Uterus (tissue), 4 donors: ENCODE measurements at places on chromosomes 4 and X. TPM values are rescaled to one million over a fixed set of nuclear protein-coding genes. Genes with fewer than 3 reads are reported as not detected.

The PRR32 gene
- not detected for total RNA-seq

DNA sequence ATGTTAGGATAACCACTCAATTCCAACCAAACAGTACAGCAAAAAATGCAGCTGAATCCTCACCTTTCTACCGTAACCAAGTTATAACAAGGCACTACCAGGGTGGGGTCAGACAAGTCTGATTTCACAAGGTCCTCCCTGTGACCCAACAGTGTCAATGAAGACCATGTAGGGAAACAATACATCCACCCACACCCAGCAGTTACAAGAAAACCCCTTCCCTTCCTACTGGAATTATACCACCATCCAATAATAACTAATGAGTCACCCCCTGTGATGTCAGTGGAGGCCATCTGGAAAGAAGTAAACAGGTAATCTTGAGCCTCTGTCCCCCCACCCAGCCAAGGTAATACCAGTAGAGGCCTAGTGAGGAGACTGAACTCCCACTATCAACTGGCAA lies 117.6 kb downstream of the FGF16 start:
- DNase-seq, result no peak

- no peak for DNase-seq
Measured at GRCh38 chr4:151694961-151695720, 65.7 kb downstream of the GATB start.

DNA sequence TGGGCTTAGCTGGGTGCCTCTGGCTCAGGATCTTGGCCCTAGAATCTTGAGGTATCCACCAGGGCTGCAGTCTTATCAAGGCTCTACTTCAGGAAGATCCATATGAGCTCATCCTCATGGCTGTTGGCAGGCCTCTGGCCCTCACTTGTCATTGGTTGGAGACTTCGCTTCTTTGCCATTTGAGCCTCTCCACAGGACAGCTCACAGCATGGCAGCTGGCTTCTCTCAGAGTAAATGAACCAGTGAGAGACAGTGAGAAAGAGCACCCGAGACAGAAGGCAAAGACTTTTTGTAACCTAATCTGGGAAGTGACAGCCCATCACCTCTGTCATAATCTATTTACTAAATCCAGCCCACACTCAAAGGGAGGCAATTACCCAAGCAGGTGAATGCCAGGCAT lies 236.8 kb downstream of the GPAT3 start:
- DNase-seq, result no peak

The NLGN3 gene
- 14.4 TPM for total RNA-seq

- DNase-seq, result peak; percentile 83
Measured at GRCh38 chr4:40056716-40057585, at the start of gene N4BP2. N4BP2 (plus strand) TSS chr4:40056850; CDS start chr4:40097341, 40,491 bp downstream.

The SMIM10L2A gene
- total RNA-seq, result not detected

DNA sequence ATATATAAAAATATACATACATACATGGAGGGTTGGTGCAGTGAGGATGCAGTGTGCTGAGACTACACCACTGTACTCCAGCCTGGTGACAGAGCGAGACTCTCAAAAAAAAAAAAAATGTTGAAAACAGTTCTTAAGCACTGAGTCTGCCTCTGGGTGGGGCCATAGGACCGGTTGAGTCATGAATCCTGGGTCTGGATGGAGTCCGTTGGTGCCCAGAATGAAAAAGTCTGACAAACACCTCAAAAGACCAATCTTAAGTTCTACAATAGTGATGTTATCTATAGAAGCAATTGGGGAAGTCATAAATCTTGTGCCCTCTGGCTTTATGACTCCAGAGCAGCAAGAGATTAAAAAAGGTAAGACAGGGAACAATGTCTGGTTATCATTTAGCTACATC lies 70.4 kb downstream of the FGFBP1 start:
- no peak for DNase-seq

DNA sequence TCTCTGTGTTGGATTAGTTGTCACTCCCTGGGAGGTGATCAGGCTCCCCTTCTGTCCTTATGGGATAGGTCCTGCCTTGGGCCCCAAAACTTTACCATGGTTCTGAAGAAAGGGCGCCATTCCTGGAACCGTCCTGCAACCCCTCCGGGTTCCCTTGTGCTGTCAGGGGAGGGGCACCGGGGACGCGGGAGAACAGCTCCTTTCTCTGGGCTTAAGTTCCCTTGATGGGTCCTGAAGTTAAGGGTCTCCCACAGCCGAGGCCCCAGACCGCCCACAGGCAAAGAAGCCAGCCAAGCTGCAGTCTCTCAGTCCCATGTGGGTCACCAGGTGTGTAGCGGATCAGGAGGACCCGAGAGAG lies 44.8 kb downstream of the UGT2A3 start:
- no peak for DNase-seq

The VEGFD gene
- not detected for total RNA-seq

DNA sequence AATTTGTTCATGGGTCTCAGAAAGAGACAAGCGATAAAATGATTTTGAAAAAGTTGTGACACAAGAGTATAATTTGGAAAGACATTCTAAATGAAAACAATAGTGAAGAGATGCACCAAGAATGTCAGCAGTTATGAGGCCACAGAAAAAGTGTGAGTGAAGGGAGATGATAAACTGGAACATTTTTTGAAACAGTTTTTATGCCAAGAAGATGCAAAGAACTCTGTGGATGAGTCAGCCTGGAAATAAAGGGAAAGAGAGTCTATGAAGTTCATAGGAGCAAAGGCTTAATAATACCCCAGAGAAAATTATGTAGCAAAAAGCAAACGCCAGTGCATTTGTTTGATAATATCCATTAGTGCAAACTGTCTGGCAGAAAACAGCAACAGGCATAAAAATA lies 188.4 kb upstream of the TBC1D9 start:
- DNase-seq, result no peak

DNA sequence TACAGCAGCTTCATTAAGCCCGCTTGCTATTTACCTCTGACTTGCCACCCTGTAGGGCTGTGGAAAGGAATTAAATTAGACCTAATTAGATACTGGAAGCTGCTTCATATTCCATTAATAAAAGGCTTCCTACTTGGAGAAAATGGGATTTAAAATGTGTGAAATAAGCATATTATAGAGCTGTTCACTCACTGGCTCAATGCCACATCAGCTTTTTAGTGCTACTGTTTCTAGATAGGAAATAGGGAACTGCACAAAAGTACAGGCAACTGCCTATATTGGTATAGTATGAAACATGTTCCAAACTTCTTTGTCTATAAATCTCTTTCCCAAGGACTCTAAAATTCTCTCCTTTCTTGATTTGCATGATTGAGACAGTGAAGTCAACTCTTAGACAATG lies 407.9 kb upstream of the AADAT start:
- DNase-seq, result no peak

The ACE2 gene
- total RNA-seq, result 1.5 TPM

- DNase-seq, result no peak
Measured at GRCh38 chr4:90537491-90537890, 410.3 kb downstream of the CCSER1 start.

GRCh38 chr4:165927366-165927765 lies 54.3 kb downstream of the TLL1 start:
- no peak for DNase-seq

The APLN gene
- not detected for total RNA-seq

DNA sequence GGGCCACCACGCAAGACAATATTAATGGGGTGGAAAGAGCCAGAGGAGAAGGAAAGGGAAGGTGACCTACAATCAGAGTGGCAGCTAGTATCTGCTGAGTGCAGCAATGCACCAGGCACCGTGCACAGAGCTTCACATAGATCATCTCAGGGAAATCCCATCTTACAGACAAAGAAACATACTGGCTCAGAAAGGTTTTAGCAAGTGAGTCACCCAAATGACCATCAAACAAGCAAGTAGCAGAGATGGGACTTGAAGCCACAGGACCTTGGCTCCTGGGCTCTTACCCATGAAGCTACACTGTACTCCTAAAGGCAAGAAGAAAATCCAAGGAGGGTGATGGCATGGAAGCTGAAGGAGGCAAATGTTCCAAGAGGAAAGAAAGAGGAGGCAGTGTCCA lies 6.8 kb downstream of the ANXA5 start:
- DNase-seq, result no peak

The COL25A1 gene
- 1.8 TPM for total RNA-seq

- DNase-seq, result peak; percentile 40
Measured at GRCh38 chr4:16439768-16440167, 213.5 kb upstream of the TAPT1 start.

- peak; percentile 21 for DNase-seq
Measured at GRCh38 chrX:47854474-47854873, 17.8 kb downstream of the ZNF81 start.

DNA sequence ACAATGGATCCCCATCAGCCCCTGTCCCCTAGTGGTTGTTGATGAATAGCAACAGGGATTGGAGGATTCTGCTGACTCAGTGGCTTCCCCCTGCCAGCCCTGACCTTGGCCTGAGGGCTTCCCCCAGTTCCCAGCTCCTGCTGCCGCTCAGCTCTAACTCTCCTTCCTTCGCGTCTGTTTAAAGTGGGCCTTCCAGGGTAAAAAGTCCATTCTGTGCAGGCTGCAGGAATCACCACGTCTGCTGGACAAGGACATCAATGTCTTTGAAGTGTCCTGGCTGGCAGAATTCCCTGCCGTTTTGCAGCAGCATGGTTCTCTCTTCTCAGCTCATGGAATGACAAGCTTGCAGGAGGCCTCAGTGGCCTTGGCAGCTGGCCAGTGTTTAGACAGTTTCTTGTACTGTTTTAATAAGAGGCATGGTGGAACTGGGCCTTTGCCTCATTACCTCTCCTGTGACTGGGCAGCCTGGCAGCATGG lies 152.5 kb upstream of the STX18 start:
- DNase-seq, result no peak

DNA sequence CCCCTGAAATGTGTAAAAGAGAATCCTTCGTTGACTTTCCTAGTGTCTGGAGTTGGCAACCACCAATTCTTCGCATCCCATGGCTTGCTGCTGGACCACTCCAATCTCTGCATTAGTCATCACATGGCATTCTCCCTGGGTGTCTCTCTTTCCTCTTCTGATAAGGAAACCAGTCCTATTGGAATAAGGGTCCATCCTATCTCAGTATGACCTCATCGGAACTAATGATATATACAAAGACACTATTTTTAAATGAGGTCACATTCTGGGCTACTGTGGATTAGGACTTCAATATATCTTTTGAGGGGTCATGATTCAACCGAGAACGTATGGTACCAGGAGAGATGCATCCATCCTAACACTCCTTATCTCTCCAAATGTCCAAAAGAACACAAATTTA lies 259.1 kb upstream of the CPEB2 start:
- no peak for DNase-seq

The ADH6 gene
- not detected for total RNA-seq

DNA sequence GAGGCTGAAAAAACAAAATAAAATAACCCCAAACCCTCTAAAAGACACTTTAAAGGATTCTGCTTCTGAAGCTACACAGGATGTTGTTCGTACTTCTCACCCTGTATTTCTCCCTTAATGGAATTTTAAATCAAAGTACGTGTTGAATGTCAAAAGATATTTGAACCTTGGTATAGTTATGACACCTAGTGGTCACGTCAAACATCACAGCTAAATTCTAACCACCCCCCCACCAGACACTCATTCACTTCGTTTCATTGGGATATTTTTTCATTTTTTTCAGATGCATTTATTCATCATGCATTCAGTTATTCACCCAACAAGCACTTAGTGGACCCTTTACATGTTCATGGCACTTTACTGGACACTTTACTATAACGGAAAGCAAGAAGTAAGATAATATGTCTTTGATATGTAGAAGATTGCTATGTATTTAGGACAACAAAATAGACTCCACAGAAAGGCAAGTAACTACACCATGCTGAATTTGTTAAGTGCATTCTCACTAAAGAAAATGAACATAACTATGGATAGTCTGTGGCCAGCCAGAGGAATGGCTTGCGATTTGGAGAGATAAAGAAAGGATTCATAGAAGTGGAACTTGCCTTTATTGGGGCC lies 62.5 kb upstream of the GPR174 start:
- DNase-seq, result no peak

DNA sequence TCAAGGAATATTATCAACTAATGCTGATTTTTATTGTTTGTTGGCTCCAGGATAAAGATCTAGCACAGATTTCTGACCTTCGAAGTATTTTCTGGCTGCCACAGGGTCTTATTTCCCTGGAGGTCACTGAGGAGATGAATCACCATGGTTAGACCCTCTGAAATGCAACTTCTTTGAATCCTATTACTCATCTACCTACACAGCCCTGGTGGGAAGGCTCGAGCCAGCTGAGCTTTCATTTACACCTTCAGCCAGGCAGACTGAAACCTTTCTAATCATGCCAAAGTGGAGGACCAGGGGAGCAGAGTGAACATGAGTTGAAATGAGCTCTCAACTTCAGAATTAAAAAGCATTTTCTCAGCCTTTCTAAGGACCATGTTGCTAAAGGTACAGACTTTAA lies 130.5 kb downstream of the SMIM20 start:
- no peak for DNase-seq

The CXCL10 gene
- total RNA-seq, result not detected

The XAGE2 gene
- total RNA-seq, result not detected

The HDX gene
- 15.6 TPM for total RNA-seq

- no peak for DNase-seq
Measured at GRCh38 chrX:110430293-110431076, 71.8 kb downstream of the RTL9 start.

- DNase-seq, result no peak
Measured at GRCh38 chrX:55379396-55379795, 72.5 kb upstream of the MAGEH1 start.

- no peak for DNase-seq
Measured at GRCh38 chr4:106579236-106579635, 210.7 kb upstream of the GIMD1 start.

DNA sequence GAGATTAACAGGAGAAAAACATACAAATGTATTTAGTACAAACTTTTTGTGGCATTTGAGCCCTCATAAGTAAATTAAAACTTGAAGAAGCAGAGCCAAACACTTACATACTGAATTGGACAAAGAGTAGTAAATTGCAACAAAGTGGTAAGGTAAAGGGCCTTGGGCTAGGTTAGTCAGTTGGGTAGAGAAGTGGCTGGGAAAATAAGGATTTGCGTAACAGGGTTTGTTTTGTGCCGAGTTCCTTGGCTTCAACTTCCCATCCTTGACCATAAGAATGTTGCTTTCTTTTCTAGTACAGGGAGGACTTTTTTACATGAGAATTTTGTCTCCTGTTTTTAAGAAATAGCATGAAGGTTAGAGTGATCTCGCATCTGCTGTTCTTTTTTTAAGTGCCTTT lies 33.3 kb upstream of the DSPP start:
- no peak for DNase-seq

GRCh38 chrX:9291629-9292028 lies 173.2 kb upstream of the TBL1X start:
- DNase-seq, result no peak

DNA sequence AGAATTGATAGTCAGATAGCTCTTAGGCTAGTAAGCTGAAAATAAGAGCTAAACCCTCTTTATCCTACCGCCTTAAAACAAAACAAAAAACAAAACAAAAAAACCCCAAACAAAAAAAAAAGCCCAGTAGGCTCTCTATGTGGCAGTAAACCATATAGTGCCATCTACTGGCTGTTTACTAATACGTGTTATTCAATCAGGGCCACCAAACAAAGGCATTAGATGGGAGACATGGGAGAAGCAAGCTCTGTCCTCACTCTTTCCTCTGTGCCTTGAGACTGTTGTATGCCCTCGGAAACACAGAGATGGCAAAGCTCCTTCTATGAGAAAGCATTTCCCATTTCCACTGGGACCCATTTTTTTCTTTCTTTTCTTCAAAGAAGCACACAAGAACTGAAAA lies 148.8 kb upstream of the MID1 start:
- no peak for DNase-seq

GRCh38 chr4:76965866-76966579 lies 16.5 kb downstream of the SEPTIN11 start:
- DNase-seq, result no peak
